NCI-H774 (cell line): ENCODE measurements at places on chromosomes 5 and 9.

DNA sequence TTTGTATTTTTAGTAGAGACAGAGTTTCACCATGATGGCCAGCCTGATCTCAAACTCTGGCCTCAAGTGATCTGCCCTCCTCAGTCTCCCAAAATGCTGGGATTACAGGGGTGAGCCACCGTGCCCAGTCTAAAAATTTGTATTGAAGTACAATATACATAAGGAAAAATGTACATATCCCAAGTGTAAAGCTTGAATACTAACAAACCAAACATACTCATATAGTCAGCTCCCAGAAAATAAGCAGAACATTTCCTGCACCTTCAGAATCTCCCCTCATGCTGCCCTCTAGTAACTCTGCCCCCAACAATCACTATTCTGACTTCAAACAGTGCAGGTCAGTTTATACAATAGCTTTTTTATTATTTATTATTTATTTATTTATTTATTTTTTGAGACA, 1.6 kb upstream of the NOL6 start:
- DNase-seq = no peak

DNA sequence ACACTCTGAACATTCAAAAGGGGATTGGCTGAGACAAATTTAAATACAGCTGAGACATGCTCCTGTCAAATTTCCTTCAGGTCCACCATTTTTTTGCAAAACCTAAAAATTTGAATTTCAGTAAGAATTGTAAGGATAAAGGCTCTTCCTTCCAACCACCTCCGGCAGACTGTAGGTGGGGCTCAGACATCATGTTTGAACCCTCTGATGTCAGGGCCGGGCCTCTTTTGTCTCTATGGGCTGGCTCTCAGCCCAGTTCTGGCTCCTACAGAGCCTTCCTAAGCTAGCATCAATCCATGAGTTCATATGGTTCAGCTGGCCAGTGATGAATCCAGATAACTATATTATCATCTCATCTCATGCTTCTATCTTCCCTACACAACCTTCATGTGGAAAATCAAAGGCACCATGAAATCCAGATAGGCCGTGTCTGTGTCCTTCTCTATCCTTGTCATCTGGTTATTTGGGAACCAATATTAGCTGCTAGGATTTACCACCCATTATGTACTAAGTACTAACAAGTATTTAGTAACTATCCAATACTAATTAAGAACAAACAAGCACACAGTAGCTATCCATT, 44.2 kb downstream of the NIPSNAP3B start:
- peak; percentile 49 for DNase-seq

GRCh38 chr9:126674365-126675146, 60.8 kb downstream of the LMX1B start:
- DNase-seq = no peak

- no peak for DNase-seq
Measured at GRCh38 chr9:129648092-129648763, 6.3 kb upstream of the ASB6 start.

GRCh38 chr5:58116346-58116745, 343.5 kb downstream of the PLK2 start:
- no peak for DNase-seq

DNA sequence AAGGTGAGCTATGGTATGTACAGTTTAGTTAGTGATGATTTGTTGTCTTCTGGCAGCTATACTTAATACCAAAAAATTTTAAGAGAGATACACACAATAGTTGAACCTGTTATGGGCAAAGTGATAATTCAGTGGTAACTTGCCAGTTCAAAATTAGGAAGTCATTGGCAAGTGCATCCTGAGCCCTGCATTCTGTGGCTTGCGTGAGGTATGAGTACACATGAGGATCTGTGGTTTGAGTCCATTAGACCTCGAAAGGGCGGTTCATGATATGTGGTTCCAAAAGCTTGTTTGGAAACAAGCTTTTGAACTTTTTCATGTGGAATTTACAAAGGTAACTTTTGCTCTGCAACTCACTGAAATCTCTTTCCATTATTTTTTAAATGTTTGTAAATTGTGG, 47.0 kb downstream of the GPR21 start:
- no peak for DNase-seq

GRCh38 chr9:125529589-125530515, 177.2 kb downstream of the MAPKAP1 start:
- no peak for DNase-seq

DNA sequence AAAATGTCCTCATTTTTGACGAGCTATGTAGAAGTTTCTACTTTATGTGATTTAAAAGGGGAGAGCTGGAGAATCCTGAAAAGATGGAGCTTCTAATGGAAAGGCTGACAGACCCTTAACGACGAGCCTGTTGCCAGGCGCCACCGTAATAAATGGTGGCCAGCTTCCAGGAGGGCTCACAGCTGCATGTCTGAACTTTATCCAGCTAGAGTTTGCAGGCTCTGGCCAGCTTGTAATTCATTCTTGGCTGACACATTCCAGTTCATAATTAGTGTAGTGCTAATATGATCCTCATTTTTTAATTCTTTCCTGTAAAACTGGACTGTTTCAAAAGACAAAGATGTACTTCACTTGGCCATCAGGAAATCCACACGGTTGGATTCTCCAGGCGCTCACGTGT, 246.7 kb downstream of the GAS1 start:
- DNase-seq = no peak

GRCh38 chr5:52063186-52063585, 679.9 kb downstream of the ISL1 start:
- no peak for DNase-seq

DNA sequence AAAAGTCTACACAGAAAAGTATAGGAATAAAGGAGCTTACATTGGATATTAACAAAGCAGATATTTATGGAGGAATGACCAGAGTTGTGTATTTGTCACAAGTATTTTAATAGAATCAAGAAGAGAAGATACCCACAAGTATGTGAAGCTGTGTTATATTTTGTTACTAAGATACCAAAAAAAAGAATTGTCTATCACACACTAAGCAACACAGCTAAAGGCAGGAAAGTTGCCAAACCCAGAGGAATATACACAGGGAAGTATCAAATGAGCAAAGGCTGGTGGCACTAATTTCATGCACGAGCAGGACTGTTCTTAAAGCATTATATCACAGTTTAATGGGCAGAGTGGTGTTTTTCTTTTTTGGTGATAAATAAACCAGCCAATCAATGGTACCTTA, 30.9 kb upstream of the RAI14 start:
- DNase-seq = no peak

- no peak for DNase-seq
Measured at GRCh38 chr9:75039009-75039408, 10.9 kb upstream of the CARNMT1 start.

DNA sequence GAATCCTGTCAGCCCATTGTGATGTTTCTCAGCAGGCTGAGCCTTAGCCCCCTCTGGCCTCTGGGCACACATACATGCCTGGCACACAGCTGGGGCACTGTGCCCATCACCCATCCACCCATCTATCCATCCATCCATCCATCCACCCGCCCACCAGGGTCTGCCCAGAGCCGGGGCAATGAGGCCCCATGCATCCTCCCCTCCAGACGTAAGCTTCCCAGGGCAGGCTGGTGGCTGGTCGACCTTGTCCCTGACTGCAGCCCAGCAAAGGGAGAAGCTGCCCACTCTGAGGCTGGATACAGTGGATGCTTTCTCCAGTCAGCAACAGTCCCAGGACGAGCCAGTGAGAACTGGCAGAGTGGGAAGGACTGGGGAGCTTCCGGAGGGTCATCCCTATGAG, 21.1 kb upstream of the SLC25A51 start:
- DNase-seq = no peak

DNA sequence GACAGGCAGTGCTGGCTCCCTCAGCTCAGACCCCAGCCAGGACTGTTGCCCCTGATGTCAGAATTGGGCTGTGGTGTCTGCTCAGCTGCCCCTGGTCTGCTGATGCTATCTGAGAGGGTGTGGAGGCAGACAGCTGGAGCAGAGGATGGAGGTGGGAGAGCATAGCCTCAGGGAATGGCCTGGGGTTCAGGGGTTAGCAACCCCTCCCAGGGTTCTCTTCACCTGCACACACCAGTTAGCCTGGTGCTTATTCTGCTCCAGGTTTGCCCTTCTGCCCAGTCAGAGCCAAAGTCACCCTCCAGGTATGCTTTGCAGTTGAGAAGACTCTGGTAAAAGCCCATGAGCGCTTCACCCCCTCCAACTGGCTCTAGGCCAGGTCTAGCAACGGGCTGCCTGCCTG, 109.8 kb downstream of the SAXO1 start:
- no peak for DNase-seq

- DNase-seq = no peak
Measured at GRCh38 chr9:8486095-8486494, 686.5 kb upstream of the DMAC1 start.

- no peak for DNase-seq
Measured at GRCh38 chr5:106545325-106545724, 1125.4 kb downstream of the EFNA5 start.

DNA sequence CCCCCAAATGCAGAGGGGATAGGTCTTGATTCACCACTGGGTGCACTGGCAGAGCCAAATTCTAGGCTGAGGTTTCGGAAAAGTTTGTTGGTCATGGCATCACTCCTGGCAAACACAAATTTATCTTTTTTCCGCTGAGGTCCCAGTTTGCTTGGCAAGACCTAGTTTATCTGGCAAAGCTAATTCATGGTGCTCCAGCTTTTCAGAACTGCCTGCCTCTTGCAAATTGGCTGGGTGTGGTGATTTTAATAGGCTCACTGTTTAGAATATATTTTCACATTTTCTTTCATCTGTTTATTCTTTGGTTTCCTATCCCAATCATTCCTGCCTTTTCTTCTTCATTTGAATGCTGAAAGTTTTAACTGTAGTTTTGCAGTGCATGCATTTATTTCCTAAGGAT, 50.5 kb upstream of the MAMDC2 start:
- DNase-seq = no peak

GRCh38 chr5:74761241-74761640, 5.7 kb downstream of the GFM2 start:
- no peak for DNase-seq

DNA sequence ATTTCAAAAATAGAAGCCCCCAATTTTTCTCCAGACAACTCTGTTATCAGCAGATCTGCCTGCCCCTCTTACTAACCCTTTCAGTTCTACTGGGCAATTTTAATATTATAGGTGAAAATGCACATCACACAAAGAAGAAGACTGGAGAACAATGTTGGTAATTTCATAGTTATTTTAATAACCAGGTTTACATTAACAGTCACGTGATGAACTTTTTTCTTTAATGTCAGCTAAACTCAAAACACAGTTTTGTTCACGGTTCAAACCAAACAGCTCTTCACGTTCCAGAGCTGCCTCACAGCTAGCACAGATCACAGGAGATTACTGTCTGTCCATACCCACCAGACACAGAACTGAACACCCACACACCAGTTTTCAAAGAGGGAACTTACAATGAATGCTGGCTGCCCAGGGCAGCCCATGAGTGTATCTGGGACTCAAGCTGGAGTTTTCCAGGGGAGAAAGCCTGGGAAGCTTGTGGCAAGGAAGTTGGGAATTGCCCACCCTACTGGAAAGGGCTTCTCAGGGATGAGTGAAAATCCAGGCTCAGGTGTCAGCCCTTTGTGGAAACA, 119.1 kb downstream of the DPYSL3 start:
- no peak for DNase-seq

- no peak for DNase-seq
Measured at GRCh38 chr5:171612749-171613148, 172.9 kb upstream of the SMIM23 start.

DNA sequence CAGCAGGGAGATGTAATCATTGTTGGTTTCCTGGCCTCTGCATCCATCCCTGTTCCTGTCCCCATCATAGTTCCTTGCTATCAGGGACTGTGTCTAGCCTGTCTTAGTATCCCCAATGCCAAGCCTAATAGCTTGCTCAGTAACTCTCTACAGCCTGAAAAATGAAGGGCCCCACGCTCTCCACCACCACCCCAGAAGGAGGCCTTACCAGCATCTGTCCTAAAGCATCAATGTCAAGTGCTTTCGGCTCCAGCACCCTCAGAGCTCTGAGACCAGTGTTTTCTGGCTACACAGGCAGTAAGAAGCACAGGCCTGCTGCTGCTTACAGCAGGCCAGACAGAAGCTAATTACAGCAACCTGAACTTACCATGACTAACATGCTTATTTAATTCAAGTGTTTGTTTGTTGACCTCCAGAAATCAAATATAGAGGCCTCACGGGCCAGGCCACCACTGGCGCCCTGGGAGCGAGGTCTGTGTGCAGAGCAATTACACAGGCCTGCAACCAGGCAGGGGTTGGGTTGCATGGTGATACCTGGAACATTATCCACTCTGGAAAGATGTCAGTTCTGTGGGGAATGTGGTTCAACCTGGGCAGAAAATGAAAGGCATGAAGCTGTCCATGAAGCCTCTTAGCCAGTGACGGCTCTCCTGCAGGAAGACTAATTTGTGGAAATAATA, 124.3 kb downstream of the SLC1A3 start:
- DNase-seq = peak; percentile 72

GRCh38 chr5:123035360-123035917, 1.1 kb downstream of the PPIC start:
- DNase-seq = peak; percentile 48

DNA sequence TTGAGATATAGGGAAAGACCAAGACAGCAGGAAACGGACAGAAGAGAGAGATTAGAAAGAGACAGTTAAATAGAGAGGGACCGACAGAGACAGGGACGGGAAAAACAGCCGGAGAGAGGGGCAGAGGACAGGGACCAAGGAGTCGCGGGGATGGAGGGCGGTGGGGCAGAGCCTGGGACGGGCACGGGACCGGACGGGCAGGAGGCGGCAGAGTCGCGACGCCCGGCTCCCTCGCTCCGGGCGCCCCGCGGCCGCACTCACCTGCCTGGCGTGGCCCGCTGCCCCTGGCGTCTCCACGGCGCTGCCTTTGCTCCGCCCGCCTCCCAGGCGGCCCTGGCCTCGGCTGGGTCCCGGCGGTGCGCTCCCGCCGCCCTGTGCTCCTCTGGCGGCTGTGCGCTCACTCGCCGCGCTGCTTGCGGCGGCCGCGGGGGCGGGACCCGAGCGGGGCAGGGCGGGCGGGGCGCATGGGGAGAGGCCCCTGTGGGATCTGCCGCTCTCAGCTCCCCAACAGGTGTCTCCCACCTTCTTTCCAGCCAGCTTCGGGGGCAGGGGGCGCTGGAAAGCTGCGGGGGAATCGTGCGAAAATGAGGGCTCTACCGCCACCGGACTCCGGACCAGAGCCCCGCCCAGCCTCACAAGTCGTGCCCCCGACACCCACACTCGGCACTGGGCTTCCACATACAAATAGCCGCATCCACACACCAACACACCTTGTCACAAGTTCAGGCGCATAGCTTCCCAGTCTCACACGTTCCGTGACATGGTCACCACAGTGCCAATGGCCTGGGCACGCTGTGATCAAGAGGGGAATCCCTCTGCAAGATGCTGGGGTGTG, at the start of gene ARID3C:
Gene ARID3C (minus strand): TSS at position 411 of the 835 bp plus-strand sequence. CDS start 1,052 bp downstream, outside the sequence.
- peak; percentile 10 for DNase-seq

DNA sequence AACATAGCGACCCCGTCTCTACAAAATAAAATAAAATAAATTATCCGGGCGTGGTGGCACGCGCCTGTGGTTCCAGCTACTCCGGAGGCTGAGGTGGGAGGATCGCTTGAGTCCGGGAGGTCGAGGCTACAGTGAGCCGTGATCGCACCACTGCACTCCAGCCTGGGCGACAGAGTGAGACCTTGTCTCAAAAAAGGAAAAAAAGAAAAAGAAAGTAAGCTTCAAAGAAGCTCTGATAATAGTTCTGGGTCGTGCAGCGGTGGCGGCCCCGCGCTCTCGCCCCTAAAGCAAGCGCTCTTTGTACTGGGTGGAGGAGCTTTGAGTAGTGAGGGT, 6.8 kb downstream of the TLX3 start:
- no peak for DNase-seq

- DNase-seq = no peak
Measured at GRCh38 chr5:6372251-6373080, 5.9 kb downstream of the MED10 start.

GRCh38 chr5:57225553-57225952, 51.7 kb downstream of the GPBP1 start:
- DNase-seq = no peak

GRCh38 chr5:89080467-89081116, 197.6 kb upstream of the MEF2C start:
- DNase-seq = no peak
